Frontal cortex (tissue), 4 donors: ENCODE measurements at places on chromosomes 1 and 21.

- no peak for DNase-seq
These were observed 54.4 kb upstream of the PRELP start for GRCh38 chr1:203421246-203421645.

DNA sequence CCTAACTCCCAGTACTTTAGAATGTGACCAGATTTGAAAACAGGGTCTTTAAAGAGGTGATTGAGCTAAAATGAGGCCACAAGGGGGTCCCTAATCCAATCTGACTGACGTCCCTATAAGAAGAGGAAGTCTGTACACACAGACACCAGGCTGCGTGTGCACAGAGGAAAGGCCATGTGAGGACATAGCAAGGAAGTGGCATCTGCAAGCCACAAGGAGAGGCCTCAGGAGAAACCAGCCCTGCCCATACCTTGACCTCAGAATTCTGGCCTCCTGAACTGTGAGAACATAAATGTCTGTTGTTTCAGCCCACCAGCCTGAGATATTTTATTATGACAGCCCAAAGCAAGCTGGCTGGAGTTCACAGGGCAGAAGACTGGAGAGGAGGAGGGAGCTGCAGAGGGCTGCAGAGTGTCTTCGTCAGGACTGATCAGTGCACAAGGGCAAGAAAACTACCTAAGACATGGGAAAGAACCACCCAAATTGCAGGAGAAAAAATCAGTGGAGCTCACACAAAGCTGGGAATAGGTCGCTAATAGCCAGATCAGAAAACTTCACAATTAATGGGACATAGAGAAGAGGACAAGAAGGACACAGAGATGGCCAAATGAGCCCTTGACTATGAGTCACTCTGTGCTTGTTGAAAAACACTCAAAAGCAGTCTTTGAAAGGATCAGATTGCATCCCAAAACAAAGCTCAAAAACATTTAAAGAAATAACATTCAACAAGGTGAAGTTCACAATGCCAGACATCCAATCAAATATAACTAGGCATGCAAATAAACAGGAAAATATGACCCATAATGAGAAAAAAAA is 14.1 kb upstream of the WNT9A start:
- no peak for DNase-seq

GRCh38 chr1:64127297-64127696 is 76.1 kb upstream of the UBE2U start:
- DNase-seq: no peak

GRCh38 chr1:242025681-242026080 is 26.8 kb upstream of the MAP1LC3C start:
- DNase-seq: no peak

DNA sequence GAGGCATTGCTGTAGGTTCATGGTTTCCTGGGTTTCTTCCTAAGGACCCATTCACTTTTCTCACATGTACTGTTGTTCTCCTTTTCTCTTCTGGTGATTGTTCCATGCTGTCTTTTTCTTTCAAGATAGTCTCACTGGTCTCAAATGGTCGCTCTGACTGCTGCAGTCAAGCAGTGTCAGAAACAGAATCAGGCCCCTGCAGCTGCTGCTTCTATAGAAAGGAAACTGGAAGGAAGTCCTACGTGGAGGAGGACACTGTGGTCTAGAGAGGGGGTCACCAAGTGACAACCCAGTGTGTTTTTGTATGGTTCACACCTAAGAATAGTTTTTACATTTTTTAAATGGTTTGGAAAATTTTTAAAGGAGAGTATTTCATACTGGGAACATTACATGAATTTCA is 2.4 kb downstream of the NECAP2 start:
- no peak for DNase-seq
